ENCODE measurements at places on chromosomes 12 and 14.

GRCh38 chr14:38143659-38144505, 63.8 kb upstream of the SSTR1 start:
- peak; percentile 80 for DNase-seq

DNA sequence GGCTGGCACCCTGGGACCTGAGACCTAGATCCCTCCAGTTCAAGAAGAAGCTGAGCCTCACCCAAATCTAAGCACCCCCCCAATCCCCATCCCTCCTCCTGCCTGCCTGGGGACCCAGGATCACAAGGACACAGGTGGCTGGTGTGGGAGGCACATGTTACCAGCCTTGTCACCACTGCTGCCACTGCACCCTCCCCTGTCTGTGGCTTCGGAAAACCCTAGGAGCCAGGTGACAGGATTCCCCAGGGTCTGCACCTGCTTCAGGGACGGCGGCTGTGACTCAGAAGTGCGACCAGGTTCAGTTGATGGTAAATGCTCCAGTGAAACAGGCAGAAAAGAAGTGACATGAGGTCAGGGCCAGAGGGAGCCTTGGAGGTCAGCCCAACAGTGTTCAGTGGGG, 62.8 kb upstream of the FAM222A start:
- DNase-seq: no peak

DNA sequence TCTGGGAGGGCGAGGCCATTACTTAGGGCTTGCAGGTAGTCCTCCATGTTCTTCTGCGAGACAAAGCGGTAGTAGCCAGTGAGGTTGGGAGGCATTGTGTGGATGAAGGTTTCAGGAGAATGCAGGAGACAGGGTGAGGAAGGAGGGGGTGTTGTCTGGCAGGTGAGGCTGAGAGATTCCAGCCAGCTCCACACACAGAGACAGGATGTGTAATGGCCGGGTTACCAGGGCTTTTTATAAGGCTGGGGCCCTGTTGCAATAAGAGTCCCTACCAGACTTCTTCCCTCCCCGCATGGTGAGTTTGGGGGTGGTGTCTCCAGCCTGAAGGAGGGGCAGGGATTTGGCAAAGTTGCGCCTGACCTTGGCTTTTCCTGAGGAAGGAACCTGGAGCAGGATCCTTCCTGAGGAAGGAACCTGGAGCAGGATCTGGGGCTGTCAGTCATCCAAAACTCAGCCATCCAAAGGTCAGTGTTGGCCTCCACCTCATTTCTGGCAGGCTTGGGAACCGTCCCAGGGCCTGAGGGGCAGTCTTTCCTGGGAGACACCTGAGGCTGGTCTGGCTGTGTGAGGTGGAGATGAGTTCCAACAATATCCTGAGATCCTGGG, at the start of gene RBP5:
Gene RBP5, minus strand, starts transcription at position 209 of the 606 bp plus-strand sequence. Its CDS starts 114 bp downstream, at position 95.
- no peak for DNase-seq

- peak; percentile 28 for DNase-seq
Observed at GRCh38 chr14:54652605-54653052, 85.7 kb downstream of the SAMD4A start.

DNA sequence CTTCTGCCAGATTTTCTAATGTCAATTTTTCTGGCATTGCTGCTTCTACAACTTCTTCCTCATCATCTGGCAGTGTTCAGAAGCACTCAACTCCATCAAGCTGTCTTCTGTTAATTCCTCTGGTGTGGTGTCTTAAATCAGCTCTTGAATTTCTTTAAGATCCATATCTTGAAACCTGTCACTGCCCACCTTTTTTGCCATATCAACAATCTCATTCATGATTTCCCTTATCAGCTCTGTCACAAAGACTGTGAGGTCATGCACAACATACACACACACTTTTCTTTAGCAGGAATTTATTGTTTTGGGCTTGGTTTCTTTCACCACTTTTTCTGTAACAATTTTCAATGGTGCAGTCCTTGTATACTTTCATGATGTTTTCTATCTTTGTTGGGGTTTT, 7.2 kb downstream of the THAP2 start:
- no peak for DNase-seq

DNA sequence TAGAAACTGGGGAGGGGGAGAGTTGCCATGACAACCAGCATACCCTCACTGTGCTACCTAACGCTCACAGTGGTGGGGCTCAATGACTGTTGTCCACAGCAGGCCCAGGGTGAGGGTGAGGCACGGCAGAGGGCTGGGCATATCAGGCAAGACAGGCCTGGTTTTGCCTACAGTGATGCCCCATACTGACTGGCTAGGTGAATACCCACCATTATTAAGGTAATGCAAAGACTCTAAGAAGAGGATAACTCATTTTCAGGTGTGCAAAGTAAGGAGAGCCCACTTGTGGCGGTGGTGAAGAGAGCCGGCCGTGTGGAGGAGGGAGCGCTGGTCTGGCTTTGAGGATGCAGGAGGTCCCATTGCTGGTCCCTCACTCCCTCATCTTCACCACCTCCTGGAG, 422.3 kb downstream of the FUT8 start:
- no peak for DNase-seq

- no peak for DNase-seq
Observed at GRCh38 chr12:47075192-47076084, 4.0 kb upstream of the PCED1B start.

DNA sequence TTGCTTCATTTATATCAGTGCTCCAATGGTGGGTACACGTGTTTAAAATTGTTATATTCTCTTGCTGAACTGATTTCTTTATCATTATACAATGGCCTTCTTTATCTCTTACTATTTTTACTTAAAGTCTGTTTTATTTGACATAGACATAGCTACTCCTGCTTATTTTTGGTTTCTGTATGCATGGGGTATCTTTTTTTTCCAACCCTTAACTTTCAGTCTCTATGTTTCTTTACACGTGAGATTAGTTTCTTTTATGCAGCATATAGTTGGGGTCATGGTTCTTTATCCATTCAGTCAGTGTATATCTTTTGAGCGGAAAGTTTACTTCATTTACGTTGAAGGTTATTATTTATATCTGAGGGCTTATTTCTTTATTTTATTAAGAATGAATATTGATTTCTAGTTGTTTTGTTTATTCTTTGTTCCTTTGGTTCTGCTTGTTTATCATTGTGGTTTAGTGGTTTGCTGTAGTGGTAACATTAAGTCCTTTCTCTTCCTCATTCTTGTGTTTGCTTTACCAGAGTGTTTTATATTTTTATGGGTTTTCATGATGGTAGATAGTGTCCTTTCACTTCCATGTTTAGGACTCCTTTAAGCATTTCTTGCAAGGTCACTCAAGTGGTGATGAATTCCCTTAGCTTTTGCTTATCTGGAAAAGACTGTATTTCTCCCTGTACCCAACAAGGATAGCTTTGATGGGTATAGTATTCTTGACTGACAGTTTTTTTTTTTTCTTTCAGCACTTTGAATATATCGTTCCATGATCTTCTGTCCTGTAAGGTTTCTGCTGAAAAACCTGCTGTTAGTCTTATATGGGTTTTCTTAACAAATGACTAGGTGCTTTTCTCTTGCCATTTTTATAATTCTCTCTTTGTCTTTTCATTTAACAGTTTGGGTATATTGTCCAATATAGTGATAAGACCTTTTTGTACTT, 38.3 kb upstream of the FAR2 start:
- DNase-seq: no peak

DNA sequence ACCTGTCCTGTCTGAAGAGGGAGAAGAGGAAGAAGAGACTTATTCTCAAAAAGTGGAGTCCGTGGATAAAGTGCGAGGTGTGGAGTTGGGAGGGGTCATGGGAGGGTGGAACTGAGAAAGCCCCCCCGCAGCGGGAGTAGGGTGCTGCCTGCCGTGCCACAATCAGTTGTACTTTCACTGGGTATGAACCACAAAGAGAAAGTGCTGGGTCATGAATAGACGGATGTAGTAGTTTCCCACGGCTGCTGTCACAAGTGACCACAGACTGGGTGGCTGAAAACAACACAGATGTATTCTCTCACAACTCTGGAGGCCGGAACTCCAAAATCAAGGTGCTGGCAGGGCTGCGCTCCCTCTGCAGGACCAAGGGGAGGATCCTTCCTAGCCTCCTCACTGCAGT, 5.5 kb downstream of the DNAH10 start:
- DNase-seq: no peak

GRCh38 chr12:128840862-128841468, 12.3 kb upstream of the GLT1D1 start:
- no peak for DNase-seq

- peak; percentile 95 for DNase-seq
Observed at GRCh38 chr14:100416921-100417860, 94.1 kb downstream of the SLC25A47 start.

GRCh38 chr12:52759695-52760094, 17.4 kb downstream of the KRT76 start:
- no peak for DNase-seq

DNA sequence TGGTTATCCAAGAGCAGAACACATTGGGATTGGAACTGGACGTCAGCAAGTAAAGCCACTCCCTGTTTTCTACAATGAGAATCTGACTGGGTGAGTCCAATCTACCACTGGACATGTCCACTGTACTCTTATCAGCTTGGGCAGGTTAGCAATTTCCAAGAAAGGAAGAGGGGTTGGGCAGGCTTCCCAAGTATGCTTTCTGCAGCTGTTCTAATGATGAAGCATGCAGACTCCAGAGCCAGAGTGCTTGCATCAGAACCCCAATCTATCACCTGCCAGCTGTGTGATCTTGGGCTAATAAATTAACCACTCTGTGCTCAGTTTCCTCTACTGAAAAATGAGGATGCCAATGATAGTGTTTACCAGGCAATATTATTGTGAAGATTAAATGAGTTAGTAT, 92.0 kb downstream of the EMP1 start:
- DNase-seq: no peak

DNA sequence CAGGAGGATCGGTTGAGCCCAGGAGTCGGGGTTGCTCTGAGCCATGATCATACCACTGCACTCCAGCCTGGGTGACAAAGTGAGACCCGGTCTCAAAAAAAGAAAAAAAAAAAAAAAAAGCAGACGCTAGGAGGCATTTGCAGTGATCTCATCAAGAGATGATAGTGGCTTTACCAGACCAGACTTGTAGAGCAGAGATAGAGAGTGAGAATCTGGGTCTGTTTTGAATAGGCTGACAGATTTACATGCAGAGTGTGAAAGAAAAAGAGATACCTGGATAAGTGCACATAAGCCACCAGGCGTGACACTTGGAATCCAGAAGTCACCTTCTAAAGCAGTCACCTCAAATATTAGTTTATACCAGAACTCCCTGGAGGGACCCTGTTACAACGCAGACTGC, 21.1 kb upstream of the FLRT2 start:
- DNase-seq: no peak

- DNase-seq: no peak
Observed at GRCh38 chr12:114685320-114685781, 1.4 kb upstream of the TBX3 start.

DNA sequence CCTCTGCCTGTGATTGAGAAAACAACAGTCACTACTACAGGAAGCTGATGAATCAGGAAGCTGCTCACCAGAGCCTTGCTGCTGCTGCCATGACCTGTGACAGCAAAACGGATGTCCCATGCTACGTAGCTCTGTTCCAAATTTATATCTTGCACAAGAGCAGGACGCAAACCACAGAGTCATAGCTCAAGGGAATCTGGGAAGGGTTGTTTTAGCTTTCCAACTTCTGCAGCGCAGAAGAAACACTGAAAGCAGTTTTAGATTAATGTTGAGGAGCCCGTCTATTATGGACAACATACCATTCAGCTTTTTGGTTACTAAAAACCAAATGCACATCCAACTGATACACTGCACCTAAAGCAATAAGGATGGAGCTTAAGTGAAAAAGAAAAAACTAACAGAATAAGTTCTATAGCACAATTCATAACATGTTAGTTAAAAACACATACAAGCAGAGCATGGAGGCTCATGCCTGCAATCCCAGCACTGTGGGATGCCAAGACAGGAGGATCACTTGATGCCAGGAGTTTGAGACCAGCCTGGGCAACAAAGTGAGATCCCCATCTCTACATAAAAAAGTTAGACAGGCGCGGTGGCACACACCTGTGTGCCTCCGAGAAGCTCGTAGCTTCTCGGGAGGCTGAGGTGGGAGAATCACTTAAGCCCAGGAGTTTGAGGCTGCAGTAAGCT, 1.7 kb upstream of the ANKRD33 start:
- peak; percentile 99 for DNase-seq

DNA sequence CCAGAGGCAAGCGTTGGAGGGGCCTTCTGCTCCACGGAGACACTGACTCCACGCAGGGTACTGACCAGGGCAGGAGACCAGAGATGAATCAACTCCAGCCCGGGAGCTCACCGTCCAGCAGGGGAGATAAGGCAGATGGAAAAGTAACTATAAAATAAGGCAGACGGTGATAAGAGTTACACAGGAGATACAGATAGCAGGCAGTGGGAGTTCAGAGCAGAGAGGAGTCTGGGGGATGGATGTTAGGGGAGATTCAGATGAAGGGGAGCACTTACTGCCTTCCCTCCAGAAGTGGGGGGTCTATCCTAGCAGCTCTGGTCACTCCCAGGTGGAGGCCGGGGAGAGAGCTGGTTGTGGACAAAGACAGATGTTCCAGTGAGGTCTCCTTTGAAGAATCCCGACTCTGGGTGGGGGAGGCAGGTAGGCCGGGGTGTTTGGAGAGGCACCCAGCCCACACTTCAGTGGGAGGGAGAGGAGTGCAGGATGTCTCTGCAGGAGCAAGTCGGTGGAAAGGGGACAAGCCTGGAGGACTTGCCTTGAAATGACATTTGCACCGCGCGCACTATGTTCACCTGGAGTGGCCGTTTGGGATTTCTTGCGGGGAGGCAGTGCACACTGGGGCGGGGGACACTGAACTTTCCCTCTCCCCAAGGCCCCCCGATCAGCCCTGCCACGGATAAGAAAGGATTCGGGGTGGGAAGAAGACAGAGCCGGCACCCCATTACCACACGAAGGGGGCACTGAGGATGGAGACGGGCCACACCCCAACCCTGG, 1.2 kb downstream of the PITPNM2 start:
- no peak for DNase-seq

- DNase-seq: no peak
Observed at GRCh38 chr14:19801118-19801464, 2.5 kb upstream of the OR4N2 start.

All from foreskin fibroblast (primary cell).